ENCODE measurements at places on chromosomes 16 and 17. TPM values are rescaled to one million over a fixed set of nuclear protein-coding genes. Genes with fewer than 3 reads are reported as not detected.

The PPL gene
- 8.4 TPM for total RNA-seq

The ZDHHC1 gene
- 2.8 TPM for total RNA-seq

The SYT17 gene
- total RNA-seq: 1.5 TPM

The AIPL1 gene
- not detected for total RNA-seq

The KRTAP1-1 gene
- total RNA-seq: not detected

The CD7 gene
- not detected for total RNA-seq

The EFCAB5 gene
- total RNA-seq: 1.1 TPM

The C17orf50 gene
- not detected for total RNA-seq

The MSLN gene
- not detected for total RNA-seq

The SPN gene
- not detected for total RNA-seq

The ASGR2 gene
- total RNA-seq: not detected

The HEXD gene
- total RNA-seq: 9.9 TPM

The PALB2 gene
- total RNA-seq: 4.7 TPM

The RNF222 gene
- total RNA-seq: not detected

The EPN3 gene
- total RNA-seq: under 0.01 TPM

The MT4 gene
- not detected for total RNA-seq

The ERN1 gene
- total RNA-seq: 7.0 TPM

The EPN2 gene
- 18.0 TPM for total RNA-seq

The HS3ST3B1 gene
- total RNA-seq: 0.44 TPM

The C16orf86 gene
- 2.8 TPM for total RNA-seq

The TMEM235 gene
- total RNA-seq: 0.16 TPM

The GPS1 gene
- 85.7 TPM for total RNA-seq

The NOD2 gene
- total RNA-seq: 0.16 TPM

The SPSB3 gene
- total RNA-seq: 60.4 TPM

The DHRS7C gene
- not detected for total RNA-seq

The IGFALS gene
- under 0.01 TPM for total RNA-seq

The NEURL4 gene
- total RNA-seq: 10.4 TPM
